Gastrocnemius medialis (tissue), 4 donors: ENCODE measurements at places on chromosomes 1 and 21.
A peak's percentile ranks its signal among the peaks of the same experiment; 100 is the strongest.

- no peak for DNase-seq
Observed at GRCh38 chr1:61042466-61043009, 39.8 kb upstream of the NFIA start.

DNA sequence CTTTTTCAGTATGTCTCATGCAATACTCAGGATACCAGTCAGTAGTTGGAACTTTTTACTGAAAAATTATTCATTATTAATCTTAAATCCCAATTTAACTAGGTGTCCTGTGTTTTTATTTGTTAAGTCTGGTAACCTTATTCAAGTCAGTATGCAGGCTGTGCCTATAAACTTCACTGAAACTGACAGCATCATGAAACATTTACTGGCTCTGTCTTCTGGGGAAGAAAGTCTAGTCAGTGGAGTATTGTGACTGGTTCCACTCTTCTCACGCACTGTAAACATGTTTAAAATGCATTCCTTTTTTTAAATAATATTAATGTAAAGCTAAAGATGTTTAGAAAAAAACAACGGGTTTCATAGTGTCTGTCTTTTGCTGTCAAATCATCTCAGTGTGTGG, 739.7 kb downstream of the LTN1 start:
- no peak for DNase-seq

DNA sequence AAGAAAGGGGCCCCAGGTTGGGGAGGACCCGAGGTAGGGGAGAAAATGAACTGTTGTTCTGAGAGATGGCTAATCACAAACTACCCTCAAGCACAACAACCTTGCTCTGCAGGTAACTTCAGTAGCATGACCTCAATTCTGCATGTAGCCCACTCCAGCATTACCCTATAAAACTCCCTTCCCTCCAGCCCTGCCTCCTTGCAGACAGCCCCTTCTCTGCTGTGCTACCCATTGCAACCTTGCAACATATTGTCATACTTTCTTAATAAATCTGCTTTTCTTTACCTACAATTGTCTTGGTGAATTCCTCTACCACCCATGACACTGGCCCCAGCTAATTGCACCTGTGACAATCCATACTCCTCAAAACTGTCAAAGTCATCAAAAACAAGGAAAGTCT, 428.9 kb downstream of the MATN1 start:
- no peak for DNase-seq

DNA sequence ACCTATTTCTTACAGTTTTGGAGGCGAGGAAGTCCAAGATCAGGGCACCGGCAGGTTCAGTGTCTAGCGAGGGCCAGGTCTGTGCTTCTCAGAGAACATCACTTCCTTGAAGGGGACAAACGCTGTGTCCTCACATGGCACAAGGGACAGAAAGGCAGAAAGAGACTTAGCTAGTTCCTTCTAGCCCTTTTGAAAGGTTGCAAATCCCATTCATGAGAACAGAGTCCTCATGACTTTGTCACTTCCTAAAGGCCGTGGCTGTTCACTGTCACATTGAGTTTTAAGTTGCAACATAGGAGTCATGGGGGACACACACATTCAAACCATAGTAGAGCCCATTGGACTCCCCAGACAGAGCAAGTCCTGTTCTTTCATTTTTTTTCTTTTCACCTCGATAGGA, 27.4 kb downstream of the PER3 start:
- no peak for DNase-seq

DNA sequence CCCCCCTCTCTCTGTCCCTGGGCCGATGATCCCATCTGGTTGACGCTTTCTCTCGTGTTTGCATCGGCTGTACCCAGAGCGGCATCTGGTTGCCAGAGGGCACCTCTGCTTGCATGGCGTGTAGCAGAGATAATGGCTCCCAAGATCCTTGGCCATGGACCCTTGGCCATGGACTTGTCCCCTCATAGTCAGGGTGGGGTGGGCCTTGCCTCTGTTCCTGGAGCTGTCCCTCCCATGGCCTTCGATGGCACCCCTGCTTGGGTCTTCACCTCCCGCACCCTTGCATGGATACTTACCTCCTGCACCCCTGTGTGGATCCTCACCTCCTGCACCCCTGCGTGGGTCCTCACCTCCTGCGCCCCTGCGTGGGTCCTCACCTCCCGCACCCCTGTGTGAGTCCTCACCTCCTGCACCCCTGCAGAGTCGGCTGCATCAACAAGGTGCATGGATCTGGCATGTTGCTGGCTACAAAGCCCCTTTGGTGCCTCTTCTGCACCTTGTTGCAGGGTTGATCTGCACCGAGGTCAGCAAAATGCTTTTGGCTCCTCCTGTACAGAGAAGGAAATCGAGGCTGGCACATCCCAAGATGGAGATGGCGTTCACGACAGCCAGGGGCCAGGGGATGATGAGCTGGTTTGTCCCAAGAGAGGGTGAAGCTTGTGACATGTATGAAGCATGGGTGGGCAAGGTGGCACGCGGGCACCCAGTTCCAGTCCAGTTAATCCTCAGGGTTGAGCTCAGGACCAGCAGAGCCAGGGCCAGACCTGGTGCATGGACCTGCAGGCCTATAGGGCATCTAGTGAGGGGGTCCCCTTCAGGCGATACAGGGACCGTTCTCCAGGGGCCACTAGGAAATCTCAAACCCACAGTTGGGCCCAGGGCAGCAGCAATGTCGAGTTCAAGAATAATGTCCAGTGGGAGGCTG, 46.1 kb upstream of the C1orf174 start:
- no peak for DNase-seq

GRCh38 chr1:242033447-242033846, 34.5 kb upstream of the MAP1LC3C start:
- DNase-seq, result no peak

- DNase-seq, result no peak
Observed at GRCh38 chr21:45533361-45533845, 8.8 kb downstream of the SLC19A1 start.

- no peak for DNase-seq
Observed at GRCh38 chr1:2472109-2472508, 4.0 kb upstream of the PLCH2 start.

DNA sequence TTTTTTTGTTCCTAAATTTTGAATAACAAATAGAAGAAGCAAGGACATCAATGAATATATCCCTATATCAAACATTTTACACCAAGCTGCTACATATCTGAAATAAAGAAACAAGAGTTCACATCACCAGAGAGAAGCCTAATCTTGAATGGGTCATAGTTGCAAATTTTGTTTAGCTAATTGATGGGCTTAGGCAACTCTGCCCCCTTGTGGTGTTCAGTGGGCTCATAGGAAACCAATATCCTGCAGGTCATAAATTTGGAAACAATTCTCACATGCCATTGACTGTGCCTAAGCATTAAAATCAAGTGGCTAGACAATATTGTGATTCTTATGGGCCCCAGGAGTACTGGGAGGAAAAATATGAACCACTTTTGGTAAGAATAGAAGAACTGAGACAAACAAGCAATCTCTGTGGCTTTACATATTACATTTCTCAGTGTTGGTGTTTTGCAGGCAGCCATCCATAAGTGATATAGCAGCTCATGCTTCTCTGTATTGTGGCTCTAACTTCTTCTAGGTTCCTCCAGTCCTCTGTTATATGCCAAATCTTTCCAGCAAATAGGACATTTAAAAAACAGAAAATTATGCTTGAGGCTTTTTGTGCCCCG, 1262.8 kb upstream of the PRMT6 start:
- DNase-seq, result no peak

- DNase-seq, result no peak
Observed at GRCh38 chr1:154951901-154952657, 3.8 kb downstream of the PBXIP1 start.

DNA sequence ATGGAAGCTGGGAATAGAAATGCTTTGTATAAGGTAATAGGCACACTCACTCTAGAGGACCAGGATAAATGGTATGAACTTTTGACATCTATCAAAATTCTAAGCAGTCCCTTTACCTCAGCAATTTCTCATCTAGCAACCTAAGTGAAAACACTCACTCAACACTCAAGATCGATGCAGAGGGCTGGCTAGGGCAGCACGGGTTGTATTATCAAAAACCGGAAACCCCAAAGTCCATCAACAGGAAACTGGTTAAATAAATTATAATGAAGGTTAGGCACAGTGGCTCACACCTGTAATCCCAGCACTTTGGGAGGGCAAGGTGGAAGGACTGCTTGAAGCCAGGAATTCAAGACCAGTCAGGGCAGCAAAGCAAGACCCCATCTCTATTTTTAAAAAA, 9.4 kb downstream of the USP48 start:
- DNase-seq, result no peak

DNA sequence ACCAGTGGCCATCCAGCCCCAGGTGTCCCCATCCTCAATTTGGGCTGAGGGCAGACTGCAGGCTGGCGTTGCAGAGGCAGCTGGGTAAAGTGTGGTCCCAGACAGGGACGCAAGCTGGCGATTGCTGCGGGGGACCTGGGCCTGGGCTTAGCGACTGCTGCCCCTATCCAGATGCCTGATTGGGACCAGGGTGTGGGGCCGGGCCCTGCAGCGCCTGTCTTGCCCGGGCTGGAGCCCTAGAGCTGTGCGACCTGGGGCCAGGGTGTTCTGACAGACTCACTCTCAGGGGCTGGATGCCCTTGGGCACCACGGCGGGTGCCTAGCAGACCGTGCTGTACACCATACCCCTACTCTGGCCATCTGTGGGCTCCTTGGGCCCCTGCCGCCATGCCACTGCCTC, 16.2 kb upstream of the FAAP20 start:
- no peak for DNase-seq

DNA sequence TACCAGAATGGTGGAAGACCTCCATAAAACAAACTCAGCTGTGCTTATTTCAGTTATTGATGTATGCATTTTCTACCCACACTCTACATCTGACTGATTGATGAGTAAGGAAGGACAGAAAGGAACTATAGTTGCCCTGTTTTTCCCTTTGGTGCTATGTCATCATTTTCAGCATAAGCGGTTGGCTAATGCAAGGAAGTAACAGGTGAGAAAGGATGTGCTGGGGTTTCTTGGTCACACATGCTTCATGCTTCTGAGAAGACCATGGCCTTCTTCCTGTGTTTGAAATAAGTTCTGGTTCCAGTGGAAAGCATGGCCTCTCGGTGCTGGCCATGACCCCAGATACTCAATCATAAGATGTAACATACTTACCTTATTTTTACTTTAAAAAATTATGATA, 541.2 kb downstream of the PTPRU start:
- DNase-seq, result no peak

- no peak for DNase-seq
Observed at GRCh38 chr1:193270996-193271395, 84.6 kb upstream of the B3GALT2 start.

DNA sequence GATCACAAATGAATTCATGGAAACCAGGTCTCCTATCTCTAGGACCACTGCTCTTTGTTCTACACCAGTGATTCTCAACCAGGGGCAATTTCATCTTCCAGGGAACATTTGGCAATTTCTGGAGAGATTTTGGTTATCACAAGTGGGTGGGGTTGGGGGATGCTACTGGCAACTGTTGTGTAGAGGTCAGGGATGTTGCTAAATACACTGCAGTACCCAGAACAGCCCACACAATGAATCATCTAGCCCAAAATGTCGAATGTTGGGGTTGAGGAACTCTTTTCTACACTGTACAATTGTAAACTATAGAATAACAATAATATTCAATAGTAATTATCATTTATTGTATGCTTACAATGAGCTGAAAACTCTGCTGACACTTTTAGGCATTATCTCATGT, 55.7 kb upstream of the UBE2U start:
- no peak for DNase-seq

- no peak for DNase-seq
Observed at GRCh38 chr21:27277110-27277509, 310.2 kb upstream of the ADAMTS5 start.

DNA sequence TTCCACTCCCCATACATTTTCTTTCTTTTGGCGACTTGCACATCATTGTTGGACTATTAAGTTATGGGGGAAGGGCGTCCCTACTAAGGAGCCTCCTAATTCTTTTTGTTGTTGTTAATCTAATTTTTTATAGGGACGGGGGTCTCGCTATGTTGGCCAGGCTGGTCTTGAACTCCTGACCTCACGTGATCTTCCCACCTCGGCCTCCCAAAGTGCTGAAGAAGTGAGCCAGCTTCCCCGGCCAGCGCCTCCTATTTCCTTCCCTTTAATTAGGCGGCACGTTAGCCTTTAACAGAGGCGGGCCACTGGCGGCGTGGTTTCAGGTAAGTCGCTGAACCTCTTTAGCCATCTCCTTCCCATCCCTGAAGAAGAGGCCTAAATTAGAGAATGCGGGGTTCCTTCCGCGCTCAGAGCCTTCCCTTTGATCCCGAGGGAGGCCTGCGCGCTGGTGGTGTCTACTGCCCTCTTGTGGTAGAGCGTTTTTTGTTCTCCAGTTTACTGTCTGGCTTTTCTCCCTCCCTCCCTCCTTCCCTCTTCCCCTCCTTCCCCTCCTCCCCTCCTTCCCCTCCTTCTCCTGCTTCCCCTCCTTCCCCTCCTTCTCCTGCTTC, 38.1 kb downstream of the TNFRSF9 start:
- DNase-seq, result peak; percentile 32

DNA sequence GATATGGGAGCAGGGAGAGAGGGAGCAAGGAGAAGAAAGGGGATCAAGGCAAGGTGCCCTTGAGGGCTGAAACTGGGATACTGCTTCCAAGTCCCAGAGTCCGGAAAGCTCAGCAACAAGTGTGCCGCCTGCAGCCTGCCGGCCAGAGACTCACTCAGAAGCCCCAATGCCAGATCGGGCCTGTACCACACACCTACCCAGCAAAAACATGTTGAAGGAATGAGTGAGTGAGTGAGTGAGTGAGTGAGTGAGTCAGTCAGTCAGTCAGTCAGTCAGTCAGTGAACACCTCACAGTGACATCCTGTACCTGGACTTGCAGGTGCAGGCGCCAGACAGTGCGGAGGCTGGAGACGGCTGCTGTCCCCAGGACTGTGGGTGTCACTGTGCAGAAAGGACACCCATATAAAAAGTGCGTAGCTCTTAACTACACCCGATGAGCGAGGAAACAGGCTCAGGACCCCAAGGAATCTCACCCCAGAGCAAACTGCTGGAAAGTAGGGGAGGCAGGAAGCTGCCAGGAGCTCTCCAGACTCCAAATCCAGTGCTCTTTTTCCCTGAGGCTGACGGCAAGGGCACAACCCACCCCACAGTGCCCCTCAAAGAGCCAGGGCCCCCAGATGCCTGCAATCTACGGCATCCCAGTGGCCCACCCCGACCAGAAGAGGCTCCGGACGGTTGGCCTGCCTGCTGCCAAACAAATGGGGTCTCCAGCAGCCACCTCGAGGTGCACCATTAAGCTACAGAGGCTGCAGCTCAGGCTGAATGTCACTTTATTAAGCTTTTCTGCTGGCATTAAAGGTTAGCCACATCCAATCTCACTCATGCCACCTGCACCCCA, 261.7 kb downstream of the NPHP4 start:
- DNase-seq, result no peak

- DNase-seq, result no peak
Observed at GRCh38 chr1:204971517-204972336, 71.3 kb upstream of the CNTN2 start.

DNA sequence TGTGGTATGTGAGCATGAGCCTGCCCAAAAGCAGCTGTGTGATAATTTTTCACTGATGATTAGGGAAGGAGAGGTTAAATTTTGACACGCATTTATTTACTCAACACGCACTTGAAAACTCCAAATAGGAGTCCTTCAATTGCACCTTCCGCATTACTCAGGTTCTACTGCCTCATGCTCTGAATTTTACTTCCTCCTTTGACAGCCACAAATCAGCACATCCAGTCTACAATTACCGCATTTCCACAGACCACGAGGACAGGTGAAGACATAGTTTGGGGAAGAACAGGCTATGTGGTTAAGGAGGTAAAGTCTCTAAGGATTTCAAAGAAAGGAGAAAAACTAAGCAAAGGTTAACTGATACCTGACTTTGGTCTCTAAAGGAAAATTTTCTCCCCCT, 2.6 kb downstream of the CAPN8 start:
- DNase-seq, result no peak

- no peak for DNase-seq
Observed at GRCh38 chr1:115839029-115839678, 1.8 kb downstream of the NHLH2 start.

GRCh38 chr21:37944496-37944895, 28.2 kb upstream of the KCNJ6 start:
- DNase-seq, result no peak
